ENCODE measurements at places on chromosomes 6 and 20. TPM values are rescaled to one million over a fixed set of nuclear protein-coding genes. Genes with fewer than 3 reads are reported as not detected.
A peak's percentile ranks its signal among the peaks of the same experiment; 100 is the strongest.

DNA sequence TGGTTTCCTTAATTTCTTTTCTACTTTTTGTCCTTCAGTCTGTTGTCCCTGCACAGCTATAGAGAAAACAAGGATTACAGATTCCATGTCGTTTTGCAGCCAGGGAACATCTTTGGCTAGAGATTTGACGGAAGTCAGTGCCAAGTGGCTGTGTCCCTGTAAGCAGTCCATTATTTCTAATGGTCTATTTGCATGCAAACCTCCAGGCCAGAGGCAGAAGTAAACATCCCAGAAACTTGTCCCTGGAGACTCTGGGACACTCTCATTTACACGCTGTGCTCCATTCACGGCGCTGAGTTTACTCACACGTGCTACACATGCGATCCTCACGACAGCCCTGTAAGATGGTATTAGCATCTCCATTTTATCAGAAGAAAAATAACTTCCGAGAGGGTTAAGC is 355.5 kb downstream of the PRKN start:
- DNase-seq: no peak

- no peak for DNase-seq
Observed at GRCh38 chr20:21933526-21933925, 228.1 kb downstream of the PAX1 start.

DNA sequence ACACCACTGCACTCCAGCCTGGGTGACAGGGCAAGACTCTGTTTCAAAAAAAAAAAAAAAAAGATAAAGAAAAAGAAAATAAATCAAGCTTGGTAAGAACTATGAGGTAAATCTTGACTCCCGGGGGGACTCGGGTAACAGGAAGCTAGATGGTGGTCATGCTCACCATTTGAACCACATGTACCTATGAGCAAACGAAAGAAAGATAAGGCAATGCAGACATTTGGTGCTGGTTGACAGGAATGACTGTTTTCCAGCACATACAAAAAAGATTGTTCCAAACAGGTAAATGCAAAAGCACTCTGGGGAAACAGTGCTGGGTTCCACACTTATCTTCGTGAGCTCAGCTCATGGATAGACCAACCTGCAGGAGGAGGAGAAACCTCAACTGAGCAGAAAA is 22.8 kb upstream of the PTPN1 start:
- DNase-seq: no peak

- peak; percentile 15 for DNase-seq
Observed at GRCh38 chr6:87968435-87969278, 79.0 kb upstream of the SPACA1 start.

DNA sequence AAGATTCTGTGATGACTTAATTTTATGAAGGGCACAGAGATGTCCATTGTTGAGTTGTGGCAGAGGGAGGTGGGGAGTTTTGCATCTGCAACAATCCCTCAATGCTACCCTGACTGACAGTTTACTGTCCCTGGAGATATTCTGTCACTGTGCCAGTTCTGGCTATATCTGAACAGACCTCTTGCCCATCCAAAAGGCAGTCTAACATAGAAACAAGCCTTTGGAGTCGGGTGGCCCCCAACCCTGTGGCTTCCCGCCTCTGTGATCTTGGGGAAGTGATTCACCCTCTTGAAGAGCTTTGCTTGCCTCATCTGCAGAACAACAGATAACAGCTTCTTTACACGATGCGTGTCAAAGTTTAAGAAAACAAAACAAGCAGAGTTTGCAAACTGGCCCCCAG is 3.8 kb upstream of the E2F1 start:
- DNase-seq: no peak

GRCh38 chr6:22722913-22723312 is 153.5 kb downstream of the HDGFL1 start:
- no peak for DNase-seq

- no peak for DNase-seq
Observed at GRCh38 chr20:6348908-6349307, 226.1 kb upstream of the FERMT1 start.

GRCh38 chr6:99434702-99435530 is 9.8 kb upstream of the PNISR start:
- DNase-seq: no peak

DNA sequence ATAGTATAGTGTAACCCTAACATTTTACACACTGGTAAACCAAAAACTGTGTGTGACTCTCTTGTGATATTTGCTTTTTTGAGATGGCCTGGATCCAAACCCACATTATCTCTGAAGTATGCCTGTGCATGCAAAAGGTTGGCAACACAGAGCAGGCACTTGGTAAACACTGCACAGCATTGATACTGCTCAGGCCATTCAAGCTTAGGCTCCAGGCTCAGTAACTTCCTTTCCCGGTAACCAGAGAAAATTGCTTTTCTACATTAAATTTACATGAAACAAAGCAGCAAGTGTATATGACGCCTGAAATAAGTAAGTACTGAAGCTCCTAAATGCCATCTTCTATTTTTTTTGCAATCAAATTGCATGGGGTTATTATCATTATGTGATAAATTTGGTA is 205.7 kb downstream of the EPM2A start:
- DNase-seq: no peak

Gene HSPA1L
- 0.55 TPM for total RNA-seq
